ENCODE measurements at places on chromosomes 5 and 9.

GRCh38 chr5:132334812-132335211 is 34.7 kb upstream of the SLC22A5 start:
- DNase-seq, result no peak

DNA sequence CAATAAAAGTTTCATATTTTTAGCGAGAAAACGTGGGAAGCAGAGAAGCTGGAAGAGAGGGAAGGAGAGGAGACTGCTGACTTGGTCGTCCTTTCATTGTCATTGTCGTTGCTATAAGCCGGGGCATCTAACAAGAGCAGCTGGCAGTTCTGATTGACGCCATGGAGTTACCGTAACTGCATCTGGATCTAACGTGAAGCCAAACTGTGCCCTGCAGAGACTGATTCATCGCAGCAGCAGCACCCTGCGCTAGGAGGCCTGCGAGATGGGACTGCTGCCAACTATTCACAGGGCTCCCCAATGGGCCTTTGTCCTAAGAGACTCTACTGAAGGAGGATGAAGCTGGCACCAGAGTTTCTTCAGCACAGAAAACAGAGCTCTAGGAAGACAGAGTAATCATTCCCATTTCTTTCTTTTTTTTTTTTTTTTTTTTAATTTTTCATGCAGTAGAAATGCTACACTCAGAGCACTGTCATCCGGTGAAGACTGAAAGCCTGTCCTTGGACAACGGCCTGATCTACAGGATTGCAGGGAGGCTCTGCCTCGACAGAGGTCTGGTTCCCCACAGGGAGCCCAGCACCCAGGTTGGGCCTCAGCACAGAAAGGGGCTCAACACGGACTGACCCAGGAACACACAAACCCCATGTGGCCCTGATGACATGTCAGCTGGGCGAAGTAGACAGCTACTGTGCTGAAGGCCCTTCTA is 47.8 kb downstream of the RETREG1 start:
- DNase-seq, result peak; percentile 62

DNA sequence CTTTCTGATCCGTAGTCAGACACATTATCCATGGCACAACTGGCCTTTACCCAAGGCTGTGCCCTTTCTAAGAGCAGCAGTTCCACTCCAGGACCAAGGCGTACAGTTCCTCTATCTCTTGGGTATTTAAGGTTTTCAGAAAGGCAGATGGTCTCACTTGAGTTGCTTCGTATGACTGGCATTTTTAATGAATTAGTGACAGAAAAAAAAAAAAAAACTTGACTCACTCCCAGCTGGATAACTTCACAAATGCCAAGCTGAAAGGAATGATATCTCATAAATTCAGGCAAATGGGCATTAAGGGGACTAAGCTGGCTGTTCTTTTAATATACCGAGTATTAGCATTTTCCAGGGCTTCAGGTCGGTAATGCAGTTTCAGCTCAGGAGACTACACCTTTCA is 60.7 kb downstream of the SLC24A2 start:
- no peak for DNase-seq

DNA sequence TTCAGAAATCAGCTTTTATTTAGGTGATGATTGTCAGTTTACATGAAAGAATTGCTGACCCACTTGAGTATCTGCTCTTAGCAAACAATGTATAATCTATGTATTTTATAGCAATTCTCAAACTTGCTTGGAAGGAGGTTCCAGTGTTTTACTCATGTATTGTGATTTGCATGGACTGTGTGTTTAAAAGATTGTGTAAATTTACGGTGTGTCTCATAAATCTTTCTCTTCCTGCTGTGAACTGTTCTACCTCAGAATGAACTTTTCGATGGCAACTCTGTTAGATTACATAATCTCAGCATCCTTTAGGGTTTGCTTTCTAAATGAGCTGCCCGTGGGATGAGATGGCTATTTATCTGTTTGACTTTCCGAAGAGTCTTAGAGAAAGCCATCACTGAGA is 122.5 kb downstream of the MEF2C start:
- DNase-seq, result no peak

DNA sequence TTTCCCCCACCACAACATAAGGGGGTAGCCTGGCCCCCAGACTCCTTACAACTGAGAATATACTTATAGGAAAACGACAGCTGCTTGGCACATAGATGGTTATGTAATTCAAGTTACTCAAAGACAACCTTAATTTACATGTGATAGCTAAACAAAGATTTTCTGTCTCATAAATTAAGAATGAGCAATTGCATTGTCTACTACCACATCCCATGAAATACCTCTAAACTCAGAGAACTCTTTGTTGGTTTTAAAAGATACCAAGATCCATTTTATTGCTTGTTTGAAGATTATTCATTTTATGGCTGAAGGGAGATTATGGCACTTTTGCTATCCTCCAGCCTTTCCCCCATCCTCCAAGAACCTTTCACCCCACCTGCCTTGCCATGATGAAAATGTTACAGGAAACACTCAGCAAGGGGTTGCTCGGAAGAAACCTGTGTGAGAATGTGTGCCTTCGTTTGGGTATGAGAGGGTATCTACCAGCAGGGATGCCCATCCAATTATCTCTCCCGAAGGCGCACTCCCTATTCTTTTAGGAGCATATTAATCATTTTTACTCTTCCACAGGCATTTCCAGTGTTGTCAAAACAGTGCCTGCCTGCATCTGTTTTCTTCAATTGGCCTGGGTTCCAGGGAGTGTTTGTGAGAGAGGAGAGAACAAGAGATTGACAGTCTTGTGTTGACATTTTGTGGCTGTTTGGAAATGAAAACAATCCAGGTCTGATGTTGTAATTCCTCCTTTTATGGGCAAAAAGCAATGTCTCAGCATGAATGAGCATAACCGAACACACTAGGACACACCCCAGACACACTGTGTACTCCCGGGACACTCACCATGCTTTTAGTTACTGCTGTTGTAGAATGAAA is 208.0 kb upstream of the ANKRD55 start:
- no peak for DNase-seq

DNA sequence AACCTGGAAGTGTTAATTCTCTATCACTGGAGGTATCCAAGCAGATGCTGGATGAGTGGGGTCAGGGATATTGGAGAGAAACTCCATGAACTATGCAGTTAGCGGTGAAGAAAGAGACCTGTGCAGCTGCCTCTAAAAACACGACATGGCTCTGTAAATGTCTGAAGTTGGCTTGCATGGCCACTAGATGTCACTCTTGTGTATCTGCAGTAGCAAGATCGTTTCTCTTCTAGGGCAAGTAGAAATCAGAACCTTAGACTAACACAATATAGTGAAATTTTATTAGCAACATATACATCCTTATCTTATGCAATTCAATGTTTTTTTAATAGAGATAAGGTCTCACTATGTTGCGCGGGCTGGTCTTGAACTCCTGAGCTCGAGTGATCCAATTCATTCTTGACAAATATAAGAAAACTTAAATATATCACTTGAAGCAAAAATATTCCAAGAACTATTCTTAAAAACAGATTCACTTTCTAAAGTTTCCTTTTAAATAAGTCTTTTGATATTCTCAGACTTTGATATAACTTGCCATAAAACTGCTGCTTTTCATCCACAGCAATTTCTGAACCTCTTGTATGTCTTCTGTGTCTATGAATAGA is 2.9 kb downstream of the OR2S2 start:
- peak; percentile 82 for DNase-seq

GRCh38 chr9:101796044-101796443 is 57.6 kb upstream of the GRIN3A start:
- DNase-seq, result no peak

DNA sequence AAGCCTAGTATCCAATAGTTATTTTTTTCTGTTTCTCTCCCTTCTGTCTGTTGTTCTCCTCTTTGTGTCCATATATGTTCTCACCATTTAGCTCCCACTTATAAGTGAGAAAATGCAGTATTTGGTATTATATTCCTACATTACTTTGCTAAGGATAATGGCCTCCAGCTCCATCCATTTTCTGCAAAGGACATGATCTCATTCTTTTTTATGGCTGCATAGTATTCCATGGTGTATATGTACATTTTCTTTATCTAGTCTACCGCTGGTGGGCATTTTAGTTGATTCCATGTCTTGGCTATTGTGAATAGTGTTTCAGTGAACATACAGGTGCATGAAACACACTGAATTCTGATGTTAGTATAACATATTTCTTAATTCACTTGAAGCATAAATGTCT is 348.9 kb upstream of the TRPC7 start:
- DNase-seq, result no peak

DNA sequence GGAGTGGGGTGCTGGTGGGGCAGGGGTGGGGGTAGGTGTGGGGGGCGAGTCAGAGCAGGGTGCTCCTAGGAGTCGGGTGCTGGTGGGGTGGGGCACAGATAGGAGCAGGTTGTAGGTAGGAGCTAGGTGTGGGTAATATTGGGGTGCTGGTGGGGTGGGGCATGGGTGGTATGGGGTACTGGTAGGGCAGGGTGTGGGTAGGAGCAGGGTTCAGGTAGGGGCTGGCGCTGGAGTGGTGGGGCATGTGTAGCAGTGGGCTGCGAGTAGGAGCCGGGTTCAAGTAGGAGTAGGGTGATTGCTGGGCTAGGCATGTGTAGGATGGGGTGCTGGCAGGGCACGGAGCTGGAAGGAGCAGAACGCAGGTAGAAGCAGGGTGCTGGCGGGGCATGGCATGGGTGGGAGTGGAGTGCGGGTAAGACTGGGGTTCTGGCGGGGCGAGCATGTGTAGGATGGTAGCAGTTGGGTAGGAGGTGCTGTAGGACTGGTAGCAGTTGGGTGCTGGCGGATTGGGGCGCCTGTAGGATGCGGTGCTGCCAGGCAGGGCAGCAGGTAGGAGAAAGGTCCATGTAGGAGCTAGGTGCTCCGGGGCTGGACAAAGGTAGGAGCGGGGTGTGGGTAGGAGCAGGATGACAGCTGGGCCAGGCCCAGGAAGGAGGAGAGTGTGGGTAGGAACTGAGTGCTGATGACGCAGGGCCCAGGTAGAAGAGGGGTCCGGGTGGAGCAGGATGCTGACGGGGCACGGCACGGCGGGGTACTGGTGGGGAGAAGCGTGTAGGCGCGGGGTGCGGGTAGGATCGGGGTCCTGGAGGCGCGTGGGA is 105.5 kb upstream of the SIMC1 start:
- DNase-seq, result no peak

DNA sequence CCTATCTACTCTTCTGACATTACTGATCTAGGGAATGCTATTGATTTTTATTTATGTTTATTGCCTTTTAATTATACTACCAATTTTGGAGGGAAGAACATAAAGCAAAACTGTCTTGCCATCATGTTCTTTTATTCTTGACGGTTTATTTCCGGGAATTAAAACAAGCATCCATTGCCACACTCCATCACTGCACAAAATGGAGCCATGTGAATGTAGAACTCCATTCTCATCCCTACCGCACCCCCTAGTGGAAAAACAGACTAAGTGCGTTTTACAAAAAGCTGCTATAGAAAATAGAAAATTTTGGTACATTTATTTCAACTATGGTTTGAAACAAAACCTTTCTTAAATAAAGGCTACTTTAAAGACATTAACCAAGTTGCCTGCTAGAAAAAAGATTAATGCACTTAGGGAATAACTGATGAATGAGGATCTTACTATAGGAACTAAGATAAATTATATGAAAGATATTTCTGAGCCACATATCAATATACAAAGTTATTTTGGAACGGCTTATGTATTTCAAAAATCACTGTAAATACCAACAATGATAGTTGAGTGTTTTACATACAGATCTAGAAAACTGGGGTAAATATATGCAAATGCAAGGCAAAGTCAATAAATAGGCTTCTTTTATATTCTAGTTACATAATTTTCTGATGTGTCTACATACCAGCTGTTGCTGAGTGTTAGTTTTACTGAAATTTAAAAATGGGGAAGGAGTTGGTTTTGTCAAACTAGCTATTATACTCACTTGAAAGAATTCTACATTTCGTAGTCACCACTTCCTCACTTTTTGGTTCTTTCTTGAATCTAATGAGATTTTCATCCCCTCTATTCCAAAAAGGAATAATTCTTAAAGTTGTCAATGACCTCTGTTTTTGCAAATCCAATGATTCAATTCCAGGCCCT is 26.5 kb downstream of the OXCT1 start:
- DNase-seq, result peak; percentile 61

- no peak for DNase-seq
Observed at GRCh38 chr5:140338336-140338735, 8.1 kb downstream of the HBEGF start.

DNA sequence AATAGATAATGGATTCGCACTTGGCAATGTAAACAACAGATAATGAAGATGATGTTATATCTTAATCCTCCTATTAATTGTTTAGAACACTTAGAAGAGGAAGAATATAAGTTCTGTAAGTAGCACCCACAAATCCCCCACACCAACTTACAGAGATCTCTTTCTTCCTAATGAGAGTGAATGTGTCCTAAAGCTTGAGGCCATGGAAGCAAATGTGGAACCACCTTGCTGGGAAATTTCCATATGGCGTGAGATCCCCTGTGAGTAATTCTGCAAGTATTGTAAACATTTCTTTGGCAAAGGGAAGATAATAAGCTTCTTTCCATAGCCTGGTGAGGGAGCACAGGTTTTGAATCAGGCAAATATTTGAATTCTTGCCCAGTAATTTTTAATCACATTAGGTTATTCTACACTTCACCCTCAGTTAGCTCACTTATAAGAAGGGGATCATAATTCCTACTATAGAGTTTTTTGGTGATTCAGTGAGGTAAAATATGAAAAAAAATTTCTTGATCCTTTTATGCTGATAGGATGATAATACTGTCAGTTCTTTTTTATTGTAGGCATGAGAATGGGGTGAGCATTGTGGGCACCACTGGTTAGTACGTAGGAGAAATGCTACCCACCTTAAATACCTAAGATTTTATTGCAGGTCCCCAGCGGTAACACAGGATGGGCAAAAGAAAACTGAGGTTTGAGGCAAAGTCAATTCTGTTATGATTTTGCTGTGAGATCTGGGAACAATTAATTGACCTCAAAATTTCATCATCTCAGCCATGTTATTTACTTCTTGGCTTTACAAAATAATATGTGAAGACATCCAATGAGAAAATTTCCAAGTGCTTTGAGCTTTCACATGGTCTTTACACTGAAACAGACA is 574.8 kb downstream of the PSAT1 start:
- DNase-seq, result peak; percentile 24

- DNase-seq, result no peak
Observed at GRCh38 chr9:86891091-86891490, 56.2 kb downstream of the GAS1 start.

- DNase-seq, result no peak
Observed at GRCh38 chr5:133124891-133125290, 73.1 kb downstream of the HSPA4 start.
